ENCODE measurements at places on chromosomes 5 and 9.

DNA sequence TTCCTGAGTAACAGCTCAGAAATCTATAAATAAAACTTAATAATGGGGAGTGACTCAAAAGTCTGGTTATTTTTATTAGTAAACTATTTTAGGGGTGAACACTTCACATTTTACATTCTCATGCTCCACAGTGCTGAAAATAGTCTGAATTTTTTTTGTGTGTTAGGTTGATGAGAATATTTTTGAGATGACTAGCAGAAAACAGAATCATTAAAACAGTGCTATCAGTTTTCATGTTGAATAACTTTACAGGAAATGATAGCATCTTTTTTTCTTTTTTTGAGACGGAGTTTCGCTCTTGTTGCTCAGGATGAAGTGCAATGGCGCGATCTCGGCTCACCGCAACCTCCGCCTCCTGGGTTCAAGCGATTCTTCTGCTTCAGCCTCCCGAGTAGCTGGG lies 60.3 kb downstream of the TMC1 start:
- H3K4me3 ChIP-seq, result no peak overlapping the region
- no peaks in the 10 kb centered on the region for H3K27me3 ChIP-seq
- H3K36me3 ChIP-seq, result no peaks in the 10 kb centered on the region
- H3K27ac ChIP-seq, result no peak overlapping the region
- no peak for DNase-seq

- no peak for DNase-seq
- no peaks in the 10 kb centered on the region for H3K36me3 ChIP-seq
- H3K27me3 ChIP-seq, result no peaks in the 10 kb centered on the region
- H3K27ac ChIP-seq, result no peak overlapping the region
- peaks cover 14% of the 10 kb centered on the region for H3K4me1 ChIP-seq
Observed at GRCh38 chr5:116530276-116530675, 44.3 kb downstream of the SEMA6A start.

DNA sequence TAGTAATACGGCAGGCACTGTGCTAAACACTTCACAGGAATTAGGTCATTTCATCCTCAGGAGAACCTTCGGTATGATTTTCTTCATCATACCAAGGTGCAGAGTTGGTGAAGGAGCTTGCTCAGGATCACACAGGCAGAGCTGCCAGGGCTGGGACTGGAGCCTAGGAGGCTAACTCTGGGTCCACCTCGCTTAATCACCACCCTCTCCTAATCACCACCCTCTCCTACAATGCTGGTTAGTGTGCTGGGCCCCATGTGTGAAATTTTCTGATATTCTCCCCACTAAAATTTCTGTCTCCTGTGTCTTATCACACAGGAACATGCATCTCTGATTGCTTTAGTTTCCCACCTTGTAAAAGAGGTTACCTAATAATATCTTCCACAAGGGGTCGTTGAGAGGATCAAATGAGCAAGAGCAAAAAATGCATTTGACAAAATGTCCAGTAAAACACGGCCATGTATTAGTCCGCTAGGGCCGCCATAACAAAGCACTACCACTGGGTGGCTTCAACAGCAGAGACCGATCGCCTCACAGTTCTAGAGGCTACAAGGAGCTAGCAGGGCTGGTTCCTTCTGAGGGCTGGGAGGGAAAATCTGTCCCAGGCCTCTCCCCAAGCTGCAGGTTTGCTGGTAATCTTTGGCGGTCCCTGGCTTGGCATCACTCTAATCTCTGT lies 128.2 kb upstream of the NFIB start:
- no peaks in the 10 kb centered on the region for H3K36me3 ChIP-seq
- H3K27me3 ChIP-seq, result no peaks in the 10 kb centered on the region
- DNase-seq, result peak; percentile 41
- no peaks in the 10 kb centered on the region for H3K4me1 ChIP-seq
- H3K4me3 ChIP-seq, result no peak overlapping the region
- H3K27ac ChIP-seq, result no peak overlapping the region

DNA sequence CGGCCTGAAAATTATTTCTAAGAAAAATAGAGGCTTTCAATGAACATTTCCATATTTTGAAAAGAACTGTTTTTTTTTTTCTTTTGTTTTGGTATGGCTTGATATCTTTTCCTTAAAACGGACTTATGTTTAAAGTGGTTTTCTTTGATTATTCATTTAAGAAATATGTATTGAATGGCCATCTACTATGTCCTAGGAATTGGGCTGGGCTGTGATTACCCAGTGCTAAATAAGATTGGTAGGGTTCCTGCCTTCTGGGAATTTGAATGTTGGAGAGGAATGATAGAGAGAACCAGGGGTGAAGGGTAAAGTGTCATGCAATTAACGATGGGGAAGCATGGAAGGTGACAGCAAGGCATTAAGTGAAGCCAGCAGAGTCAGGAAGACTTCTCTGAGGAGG lies 33.2 kb downstream of the TNFSF8 start:
- H3K36me3 ChIP-seq, result no peaks in the 10 kb centered on the region
- no peak for DNase-seq
- no peaks in the 10 kb centered on the region for H3K4me1 ChIP-seq
- H3K27ac ChIP-seq, result no peak overlapping the region
- no peak overlapping the region for H3K4me3 ChIP-seq

DNA sequence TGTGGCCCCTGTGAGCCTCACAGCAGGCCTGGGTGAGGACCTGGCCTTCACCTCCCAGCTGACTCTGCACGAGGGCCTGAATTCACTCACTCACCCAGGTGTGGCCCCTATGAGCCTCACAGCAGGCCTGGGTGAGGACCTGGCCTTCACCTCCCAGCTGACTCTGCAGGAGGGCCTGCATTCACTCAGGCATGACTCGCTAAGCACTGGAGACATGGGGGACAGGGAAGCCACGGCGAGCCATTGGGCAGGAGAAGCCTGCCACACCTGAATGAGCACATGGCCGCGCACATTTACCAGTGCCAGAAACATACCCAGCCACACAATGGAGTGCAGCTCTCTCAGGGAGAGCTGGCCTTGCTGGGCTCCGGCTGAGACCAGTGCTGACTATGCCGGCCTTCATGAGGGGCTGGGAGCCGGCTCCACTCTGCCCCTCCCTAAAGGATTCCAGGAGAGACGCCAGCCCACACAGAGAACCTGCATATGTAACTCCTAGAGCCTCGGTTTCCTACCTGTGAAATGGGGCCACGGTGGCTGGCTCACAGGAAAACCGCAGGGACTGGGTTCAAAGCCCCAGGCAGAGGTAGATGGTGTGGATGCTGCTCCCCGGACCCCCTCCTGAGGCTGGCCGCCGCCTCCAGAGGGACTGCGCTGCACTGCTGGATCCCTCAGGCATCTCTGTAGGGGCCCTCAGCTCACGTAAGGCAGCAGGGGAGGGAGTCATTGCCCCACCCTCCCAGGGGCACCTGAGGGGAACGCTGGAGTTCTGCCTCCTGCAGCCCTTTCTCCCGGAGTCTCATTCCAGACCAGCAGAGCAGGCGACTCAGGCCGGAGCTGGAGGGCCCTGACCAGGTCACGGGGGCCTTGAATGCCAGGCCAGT lies 7.2 kb downstream of the ADAMTS2 start:
- DNase-seq, result no peak
- no peak overlapping the region for H3K4me3 ChIP-seq
- no peaks in the 10 kb centered on the region for H3K36me3 ChIP-seq
- H3K27me3 ChIP-seq, result peaks cover 3% of the 10 kb centered on the region

DNA sequence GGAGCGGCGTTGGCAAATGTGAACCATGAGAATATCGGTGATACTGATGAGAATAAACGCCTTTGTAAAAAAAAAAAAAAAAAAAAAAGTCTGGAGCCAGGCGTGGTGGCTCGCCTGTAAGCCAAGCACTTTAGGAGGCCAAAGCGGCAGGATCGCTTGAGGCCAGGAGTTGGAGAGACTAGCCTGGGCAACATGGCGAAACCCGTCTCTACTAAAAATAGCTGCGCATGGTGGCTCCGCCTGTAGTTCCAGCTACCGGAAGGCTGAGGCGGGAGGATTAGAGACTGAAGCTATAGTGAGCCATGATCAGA lies 425 bp upstream of the NFX1 start:
- DNase-seq, result no peak
- H3K27me3 ChIP-seq, result no peaks in the 10 kb centered on the region
- H3K4me3 ChIP-seq, result peak overlapping the region; percentile 78
- H3K4me1 ChIP-seq, result no peaks in the 10 kb centered on the region

DNA sequence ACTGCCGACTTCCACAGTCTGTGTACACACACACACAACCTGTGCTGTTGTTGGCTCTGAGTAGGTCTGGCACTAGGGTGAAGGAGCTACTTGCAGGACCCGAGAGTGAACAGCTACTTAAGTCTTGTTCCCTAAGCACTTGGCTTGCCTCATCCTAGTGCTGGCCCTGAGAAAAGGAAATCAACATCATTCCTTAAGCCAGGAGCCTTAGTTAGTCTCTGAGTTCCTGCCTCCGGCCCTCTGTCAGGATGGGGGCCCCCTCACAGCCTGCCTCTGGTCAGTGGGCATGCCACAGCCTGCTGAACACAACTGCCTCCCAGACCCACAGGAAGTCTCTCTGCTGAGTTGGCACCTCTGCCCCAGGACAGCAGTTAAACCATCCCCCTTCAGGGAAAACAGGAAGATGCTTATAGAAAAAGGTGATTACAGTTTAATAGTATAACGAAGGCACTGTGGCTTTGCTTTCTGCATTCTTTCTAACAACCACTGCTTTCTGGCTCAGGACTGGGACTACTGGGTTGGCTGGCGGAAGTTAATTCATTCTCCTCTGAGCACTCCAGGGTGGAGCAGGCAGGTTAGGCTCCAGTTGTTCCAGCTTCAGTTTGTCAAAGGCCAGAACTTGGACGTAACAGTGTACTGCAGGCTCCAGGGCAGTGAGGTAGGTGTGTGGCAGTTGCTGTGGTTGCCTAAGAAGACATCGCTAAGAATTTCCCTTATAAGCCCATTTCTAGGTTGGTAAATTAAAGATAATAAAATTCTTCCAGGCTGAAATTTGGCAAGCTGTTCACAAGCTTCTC lies 2.8 kb downstream of the MAMDC2 start:
- no peaks in the 10 kb centered on the region for H3K27me3 ChIP-seq
- H3K27ac ChIP-seq, result no peak overlapping the region
- no peak for DNase-seq
- peaks cover 5% of the 10 kb centered on the region for H3K4me1 ChIP-seq
- H3K36me3 ChIP-seq, result no peaks in the 10 kb centered on the region

DNA sequence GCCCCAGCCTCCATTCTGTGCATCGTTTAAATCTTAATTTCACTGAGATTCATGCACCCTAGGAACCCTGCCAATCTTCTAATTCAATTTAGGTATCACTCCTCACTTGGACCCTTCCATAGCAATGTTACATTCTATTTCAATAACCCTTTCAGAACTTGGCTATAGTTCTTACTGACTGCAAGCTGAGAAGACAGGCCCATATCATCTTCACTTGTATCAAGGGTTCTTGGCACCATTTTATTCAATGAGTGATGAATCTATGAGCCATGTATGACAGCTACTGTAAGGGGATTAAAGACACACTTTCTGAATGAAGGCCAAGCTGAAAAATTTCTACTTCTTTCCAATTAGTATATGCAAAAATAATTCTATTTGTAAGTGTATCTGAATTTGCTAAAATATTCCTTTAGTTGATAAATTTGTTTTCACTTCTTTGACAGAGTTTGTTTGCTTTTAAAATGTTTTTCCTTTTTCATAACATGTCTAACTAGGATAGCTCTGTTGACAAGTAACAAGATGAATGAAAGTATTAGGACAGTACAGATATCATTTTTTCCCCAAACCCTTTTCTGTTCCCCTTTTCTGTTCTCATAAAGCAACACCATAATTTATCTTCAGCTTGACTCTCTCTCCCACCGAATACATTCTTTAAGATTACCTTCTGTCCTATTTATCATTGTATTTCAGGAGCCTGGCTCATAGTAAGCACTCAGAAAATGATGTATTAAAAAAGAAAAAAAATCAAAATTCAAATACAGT lies 9.6 kb downstream of the ITGA2 start:
- H3K27ac ChIP-seq, result no peak overlapping the region
- H3K4me3 ChIP-seq, result no peak overlapping the region
- no peaks in the 10 kb centered on the region for H3K4me1 ChIP-seq
- H3K27me3 ChIP-seq, result no peaks in the 10 kb centered on the region
- no peak for DNase-seq

DNA sequence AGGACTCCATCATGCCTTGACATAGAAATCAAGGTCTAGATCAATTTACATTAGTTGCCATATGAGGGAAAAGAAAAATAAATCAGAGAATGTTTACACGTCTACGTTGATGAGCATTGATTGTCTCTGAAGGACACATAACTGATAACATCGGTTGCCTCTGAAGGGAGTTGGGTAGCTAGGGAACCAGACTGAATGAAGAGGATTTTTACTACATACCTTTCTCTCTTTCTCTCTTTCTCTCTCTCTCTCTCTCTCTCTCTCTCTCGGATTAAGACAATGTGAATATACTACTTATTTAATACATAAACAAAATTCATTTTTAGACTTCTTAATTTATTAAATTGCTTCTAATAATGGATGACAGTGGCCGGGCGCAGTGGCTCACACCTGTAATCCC lies 118.4 kb upstream of the DAPK1 start:
- no peak overlapping the region for H3K4me3 ChIP-seq
- H3K27me3 ChIP-seq, result no peaks in the 10 kb centered on the region
- no peaks in the 10 kb centered on the region for H3K36me3 ChIP-seq
- peaks cover 6% of the 10 kb centered on the region for H3K4me1 ChIP-seq
- H3K27ac ChIP-seq, result no peak overlapping the region

- no peaks in the 10 kb centered on the region for H3K36me3 ChIP-seq
- no peak overlapping the region for H3K4me3 ChIP-seq
- DNase-seq, result no peak
- H3K4me1 ChIP-seq, result no peaks in the 10 kb centered on the region
- H3K27ac ChIP-seq, result no peak overlapping the region
Observed at GRCh38 chr5:85263125-85263524, 878.4 kb upstream of the EDIL3 start.

- H3K27me3 ChIP-seq, result no peaks in the 10 kb centered on the region
- no peak for DNase-seq
- no peaks in the 10 kb centered on the region for H3K36me3 ChIP-seq
- no peak overlapping the region for H3K4me3 ChIP-seq
- H3K27ac ChIP-seq, result no peak overlapping the region
Observed at GRCh38 chr5:158856291-158856690, 243.4 kb downstream of the EBF1 start.

DNA sequence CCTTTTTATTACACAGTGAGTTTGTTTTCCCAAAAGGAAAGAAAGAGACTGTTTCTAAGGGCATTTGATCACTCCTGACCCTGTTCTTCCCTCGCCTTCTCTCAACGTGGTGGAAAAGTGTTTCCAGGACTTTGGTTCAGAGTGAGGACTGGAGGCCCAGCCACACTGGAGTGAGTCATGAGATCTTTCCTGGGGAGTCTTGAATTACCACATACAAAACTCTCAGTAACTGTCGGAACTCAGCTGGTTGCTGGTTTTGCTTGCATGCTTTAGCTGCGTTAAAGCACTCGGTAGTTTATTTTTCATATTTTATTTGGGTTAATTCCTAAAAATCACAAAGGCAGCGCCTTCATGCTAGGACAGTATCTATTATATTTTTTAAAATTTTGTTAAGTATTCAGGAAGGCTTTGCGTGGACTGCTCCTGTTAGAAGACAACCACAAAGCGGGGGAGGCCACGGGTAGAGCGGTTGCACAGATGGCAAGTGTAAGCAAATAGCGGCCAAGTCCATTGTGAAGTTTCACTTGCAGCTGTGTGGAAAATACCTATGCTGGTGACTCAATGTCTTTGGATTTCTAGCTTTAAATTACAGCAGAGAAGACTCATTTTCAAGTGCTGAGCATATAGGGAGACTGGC lies 77.7 kb downstream of the ARSB start:
- no peak overlapping the region for H3K4me3 ChIP-seq
- H3K4me1 ChIP-seq, result peaks cover 5% of the 10 kb centered on the region
- no peaks in the 10 kb centered on the region for H3K27me3 ChIP-seq
- H3K36me3 ChIP-seq, result no peaks in the 10 kb centered on the region

Measured in iPS DF 6.9 (cell line).